ENCODE measurements at places on chromosomes 12 and 14.

DNA sequence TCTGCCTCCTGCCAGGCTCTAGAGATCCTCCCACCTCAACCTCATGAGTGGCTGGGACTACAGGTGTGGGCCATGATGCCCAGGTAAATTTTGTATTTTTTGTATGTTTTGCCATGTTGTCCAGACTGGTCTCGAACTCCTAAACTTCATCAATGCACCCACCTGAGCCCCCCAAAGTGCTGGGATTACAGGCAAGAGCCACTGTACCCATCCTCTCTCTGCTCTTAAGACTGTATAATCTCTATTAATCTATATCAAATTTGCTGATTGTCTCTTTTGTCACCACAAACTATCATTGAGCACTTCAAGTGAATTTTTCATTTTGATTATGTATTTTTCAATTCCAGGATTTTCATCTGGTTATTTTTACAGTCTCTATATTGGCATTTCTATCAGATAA lies 440.3 kb downstream of the NOVA1 start:
- no peak for DNase-seq

GRCh38 chr12:103965255-103965589 lies 450 bp upstream of the TDG start:
- no peak for DNase-seq

DNA sequence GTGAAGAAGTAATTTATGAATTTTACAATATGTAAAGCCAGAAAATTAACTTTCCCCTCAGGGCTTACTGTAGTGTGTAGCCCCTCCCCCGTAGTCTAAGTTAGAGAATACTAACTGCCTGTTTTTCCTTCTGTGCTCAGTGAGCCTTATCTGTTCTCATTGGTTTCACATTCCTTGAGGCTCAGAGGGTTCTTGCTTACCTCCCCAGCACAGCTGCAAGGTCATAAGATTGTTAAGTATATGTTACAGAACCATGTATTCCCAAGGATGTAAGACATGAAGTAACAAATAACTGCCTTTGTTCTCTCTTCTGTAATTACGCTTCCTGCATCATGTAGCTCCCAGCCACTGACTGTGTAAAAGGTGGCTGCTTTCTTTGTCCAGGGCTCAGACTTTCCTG lies 1351.1 kb downstream of the TMEM121 start:
- no peak for DNase-seq

- DNase-seq, result no peak
These were observed 15.0 kb downstream of the MDM1 start for GRCh38 chr12:68317047-68317667.

DNA sequence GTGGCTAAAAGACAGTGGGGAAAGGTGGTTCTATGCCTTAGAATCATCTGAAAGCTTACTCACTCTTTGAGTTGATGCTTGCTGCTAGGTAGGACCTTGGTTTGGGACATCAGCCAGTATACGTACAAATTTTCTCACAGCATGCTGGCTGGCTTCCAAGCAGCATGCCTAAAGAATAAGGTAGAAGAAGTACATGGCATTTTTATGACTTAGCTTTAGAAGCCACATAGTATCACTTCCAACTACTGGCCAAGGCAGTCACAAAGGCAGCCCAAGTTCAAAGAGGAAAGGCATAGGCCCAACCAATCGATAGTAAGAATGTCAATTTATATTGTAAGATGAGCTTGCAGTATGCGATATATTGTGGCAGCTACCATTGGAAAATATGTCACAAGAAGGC lies 284.2 kb upstream of the CAND1 start:
- DNase-seq, result no peak

- DNase-seq, result no peak
These were observed 219.2 kb upstream of the SSTR1 start for GRCh38 chr14:37988472-37988871.

GRCh38 chr12:90244232-90244631 lies 535.6 kb upstream of the ATP2B1 start:
- DNase-seq, result no peak

- DNase-seq, result no peak
These were observed 67.2 kb upstream of the HMGA2 start for GRCh38 chr12:65756956-65757511.
